ENCODE measurements at places on chromosomes 3 and 15.

- DNase-seq, result no peak
These were observed 71.4 kb upstream of the WDR72 start for GRCh38 chr15:53830707-53831386.

DNA sequence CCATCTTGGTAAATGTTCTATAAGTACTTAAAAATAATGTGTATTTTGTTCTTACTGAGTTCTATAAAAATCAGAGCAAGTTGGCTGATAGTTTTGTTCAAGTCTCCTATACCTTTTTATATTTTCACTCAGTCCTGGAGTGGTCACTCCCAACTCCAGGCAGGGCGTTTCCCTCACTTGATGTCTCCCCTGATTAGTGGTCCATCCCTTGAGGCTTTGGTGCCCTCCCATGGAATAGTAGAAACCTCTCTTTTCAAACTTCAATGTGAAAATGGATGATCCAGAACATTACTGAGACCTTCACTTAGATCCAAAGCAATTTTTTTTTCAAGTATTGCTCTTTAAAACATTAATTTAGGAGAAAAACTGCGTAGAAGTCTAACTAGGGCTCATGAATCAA is 25.0 kb upstream of the SCN10A start:
- DNase-seq, result no peak

DNA sequence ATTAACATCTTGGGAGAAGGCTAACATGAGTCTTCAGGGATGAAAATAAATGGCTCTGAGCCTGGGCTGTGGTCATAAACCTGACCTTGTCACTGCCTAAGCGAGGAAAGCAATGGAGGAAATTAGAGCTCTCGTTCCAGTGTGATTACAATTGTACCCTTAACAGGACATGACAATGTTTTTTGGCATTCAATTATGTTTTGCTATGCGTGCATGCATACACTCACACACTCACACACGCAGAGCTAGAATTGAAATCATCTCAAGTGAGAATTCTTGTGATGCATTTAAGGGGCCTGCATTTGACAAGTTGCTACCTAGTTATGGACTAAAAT is 24.1 kb downstream of the ZNF80 start:
- no peak for DNase-seq

- no peak for DNase-seq
These were observed 7.8 kb upstream of the MAGEF1 start for GRCh38 chr3:184719709-184720108.

All from substantia nigra (tissue), 51 donors.